ENCODE measurements at places on chromosomes 7 and 10. TPM values are rescaled to one million over a fixed set of nuclear protein-coding genes. Genes with fewer than 3 reads are reported as not detected.

The CYP3A4 gene
- polyA plus RNA-seq: 1.8 TPM

The FAM13C gene
- polyA plus RNA-seq: 13.8 TPM

The ZNF394 gene
- polyA plus RNA-seq: 18.5 TPM

The METTL27 gene
- 1.1 TPM for polyA plus RNA-seq

The CFAP69 gene
- polyA plus RNA-seq: 2.7 TPM

The ZPBP gene
- polyA plus RNA-seq: not detected

The MYL10 gene
- not detected for polyA plus RNA-seq

The NUTM2B gene
- 0.22 TPM for polyA plus RNA-seq

The AKR1C4 gene
- not detected for polyA plus RNA-seq

The TAS2R3 gene
- polyA plus RNA-seq: not detected

The TWIST1 gene
- 17.9 TPM for polyA plus RNA-seq

The TECPR1 gene
- polyA plus RNA-seq: 36.4 TPM

The SLC26A5 gene
- polyA plus RNA-seq: 0.22 TPM

The RPEL1 gene
- polyA plus RNA-seq: not detected

The TMEM248 gene
- 82.5 TPM for polyA plus RNA-seq

The NEUROG3 gene
- polyA plus RNA-seq: 0.07 TPM

The PRTFDC1 gene
- 24.4 TPM for polyA plus RNA-seq

The CYP3A7 gene
- 0.32 TPM for polyA plus RNA-seq

The GHRHR gene
- 11.5 TPM for polyA plus RNA-seq

The OR6B1 gene
- polyA plus RNA-seq: under 0.01 TPM

The MTURN gene
- polyA plus RNA-seq: 6.6 TPM

The EBLN1 gene
- polyA plus RNA-seq: not detected

The RNLS gene
- 7.2 TPM for polyA plus RNA-seq

The GARIN1A gene
- 6.4 TPM for polyA plus RNA-seq

The MYO3A gene
- 1.3 TPM for polyA plus RNA-seq

The MMP21 gene
- not detected for polyA plus RNA-seq

The CFAP46 gene
- 0.73 TPM for polyA plus RNA-seq

The ATP5MK gene
- 754 TPM for polyA plus RNA-seq

The VWDE gene
- polyA plus RNA-seq: 1.4 TPM

The CPA2 gene
- polyA plus RNA-seq: 0.94 TPM

The ADAM22 gene
- polyA plus RNA-seq: 2.3 TPM

The PTF1A gene
- polyA plus RNA-seq: not detected

The CTAGE15 gene
- not detected for polyA plus RNA-seq

The EN2 gene
- 0.07 TPM for polyA plus RNA-seq

The FAM131B gene
- polyA plus RNA-seq: 0.40 TPM

The PHKG1 gene
- 9.3 TPM for polyA plus RNA-seq

The SLC39A12 gene
- polyA plus RNA-seq: 0.34 TPM

The SFTPA1 gene
- polyA plus RNA-seq: 0.84 TPM

The PTPRE gene
- 36.9 TPM for polyA plus RNA-seq

The RELN gene
- polyA plus RNA-seq: 2.0 TPM

The PPP2R2D gene
- polyA plus RNA-seq: 79.5 TPM

The CLEC2L gene
- polyA plus RNA-seq: not detected

The ACHE gene
- polyA plus RNA-seq: 3.3 TPM

The SMIM30 gene
- polyA plus RNA-seq: 145 TPM

The PPIF gene
- 43.8 TPM for polyA plus RNA-seq

The CTAGE4 gene
- not detected for polyA plus RNA-seq

The SOSTDC1 gene
- 0.13 TPM for polyA plus RNA-seq

The AZGP1 gene
- 29.7 TPM for polyA plus RNA-seq

The CRYGN gene
- 0.67 TPM for polyA plus RNA-seq

The DKK1 gene
- polyA plus RNA-seq: 1.4 TPM

The AOAH gene
- polyA plus RNA-seq: 7.0 TPM

The HABP2 gene
- polyA plus RNA-seq: not detected

The TMEM26 gene
- 0.91 TPM for polyA plus RNA-seq

The PON1 gene
- 8.5 TPM for polyA plus RNA-seq
